ENCODE measurements at places on chromosomes 7 and 10.
A peak's percentile ranks its signal among the peaks of the same experiment; 100 is the strongest.

- no peak for DNase-seq
These were observed 75.6 kb downstream of the FOXL3 start for GRCh38 chr7:365593-365992.

DNA sequence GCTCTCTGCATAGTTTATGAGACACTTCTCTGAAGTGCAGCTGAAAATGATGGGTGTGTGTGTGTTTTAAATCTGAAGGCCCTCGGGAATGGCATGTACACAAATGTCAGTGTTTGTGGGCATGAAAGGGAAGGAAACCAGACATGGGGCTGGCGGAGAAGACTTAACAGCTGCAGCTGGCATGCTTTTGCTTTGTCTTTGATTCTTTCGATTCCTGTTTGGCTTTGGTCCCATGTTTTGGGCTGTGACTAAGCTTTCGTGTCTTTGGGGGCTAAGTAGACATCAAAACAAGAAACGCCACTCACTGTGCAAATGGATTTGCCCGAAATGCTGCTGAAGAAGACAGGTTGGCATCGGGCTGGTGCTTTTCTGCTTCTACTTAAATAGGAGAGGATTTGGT, 179.3 kb downstream of the PFKFB3 start:
- no peak for DNase-seq

DNA sequence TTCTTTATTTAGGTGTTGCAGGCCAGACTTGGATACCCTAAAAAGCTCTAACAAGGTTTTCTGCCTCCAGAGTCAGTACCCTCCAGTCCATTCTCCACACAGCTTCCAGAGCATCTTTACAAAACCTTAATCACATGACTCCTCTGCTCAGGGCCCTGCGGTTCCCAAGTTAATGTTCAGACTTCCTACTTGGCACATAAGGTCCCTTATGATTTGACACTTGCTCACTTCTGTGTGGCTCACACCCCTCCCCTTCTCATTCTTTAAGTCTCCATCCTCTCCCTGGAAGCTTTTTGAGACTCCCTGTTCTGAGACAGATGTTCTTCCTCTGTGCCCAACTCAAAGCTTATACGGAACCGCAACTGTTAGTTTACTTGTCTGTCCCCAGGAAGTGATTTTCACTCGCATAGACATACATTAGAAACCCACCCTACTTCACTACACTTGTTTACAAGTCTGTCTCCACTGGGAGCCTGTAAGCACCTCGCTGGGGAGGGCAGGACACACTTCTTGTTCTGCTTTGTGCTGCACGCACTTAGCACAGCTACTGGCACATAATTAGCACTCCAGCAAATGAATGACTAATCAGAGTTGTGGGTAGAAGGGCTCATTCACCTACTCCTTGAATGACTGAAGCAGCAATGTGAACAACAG, 154.3 kb upstream of the LAMB4 start:
- no peak for DNase-seq

- DNase-seq = no peak
These were observed 33.6 kb downstream of the DYNC1I1 start for GRCh38 chr7:95805909-95806308.

DNA sequence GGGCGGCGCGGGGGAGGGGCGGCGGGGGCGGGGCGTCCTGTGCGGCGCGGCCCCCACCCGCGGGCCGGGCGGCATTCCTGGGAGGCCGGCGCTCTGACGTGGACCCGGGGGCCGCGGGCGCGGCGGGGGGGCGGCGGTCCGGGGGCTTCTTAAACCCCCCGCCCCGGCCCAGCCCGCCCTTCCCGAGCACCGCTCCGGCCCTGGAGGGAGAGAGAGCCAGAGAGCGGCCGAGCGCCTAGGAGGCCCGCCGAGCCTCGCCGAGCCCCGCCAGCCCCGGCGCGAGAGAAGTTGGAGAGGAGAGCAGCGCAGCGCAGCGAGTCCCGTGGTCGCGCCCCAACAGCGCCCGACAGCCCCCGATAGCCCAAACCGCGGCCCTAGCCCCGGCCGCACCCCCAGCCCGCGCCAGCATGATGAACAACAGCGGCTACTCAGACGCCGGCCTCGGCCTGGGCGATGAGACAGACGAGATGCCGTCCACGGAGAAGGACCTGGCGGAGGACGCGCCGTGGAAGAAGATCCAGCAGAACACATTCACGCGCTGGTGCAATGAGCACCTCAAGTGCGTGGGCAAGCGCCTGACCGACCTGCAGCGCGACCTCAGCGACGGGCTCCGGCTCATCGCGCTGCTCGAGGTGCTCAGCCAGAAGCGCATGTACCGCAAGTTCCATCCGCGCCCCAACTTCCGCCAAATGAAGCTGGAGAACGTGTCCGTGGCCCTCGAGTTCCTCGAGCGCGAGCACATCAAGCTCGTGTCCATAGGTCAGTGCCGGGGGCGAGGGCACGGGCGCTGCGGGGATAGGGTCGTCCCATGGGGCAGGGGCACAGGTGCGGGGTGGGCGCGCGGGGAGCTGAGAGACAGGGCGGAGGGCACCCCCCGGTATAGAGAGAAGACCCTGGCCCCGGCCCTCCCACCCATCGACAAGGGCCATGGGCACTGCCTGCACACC, at the start of gene FLNC:
FLNC (plus strand) TSS at position 176 of the 947 bp plus-strand sequence; CDS start at position 408, 232 bp downstream.
- peak; percentile 65 for DNase-seq

DNA sequence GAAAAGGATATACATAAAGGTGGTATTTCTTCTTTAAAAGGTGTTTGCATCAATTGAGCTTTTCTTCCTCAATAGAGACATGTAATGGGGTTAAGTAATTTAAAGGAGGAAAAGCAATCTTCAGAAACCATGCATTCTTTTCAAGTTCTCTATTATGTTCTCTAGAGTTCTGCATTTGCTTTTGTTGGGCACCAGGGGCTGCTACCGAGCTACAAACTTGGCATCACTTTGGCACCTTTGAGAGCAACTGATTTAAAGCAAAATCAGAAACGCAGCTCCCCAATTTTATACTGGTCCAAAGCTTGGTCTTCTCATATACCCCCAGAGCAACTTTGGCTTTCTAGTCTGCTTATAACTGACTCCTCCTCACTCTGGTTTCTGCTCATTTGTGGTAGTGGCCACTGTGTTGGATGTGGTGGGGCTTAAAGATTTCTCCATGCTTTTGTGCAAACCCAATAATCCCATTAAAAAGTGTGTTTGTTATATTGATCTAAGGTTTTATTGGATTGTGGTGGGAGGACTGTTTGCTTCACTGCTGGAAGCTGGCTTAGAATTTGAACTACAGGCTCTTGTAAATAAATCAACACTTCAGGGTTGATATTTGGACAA, 712.1 kb downstream of the PHTF2 start:
- no peak for DNase-seq

DNA sequence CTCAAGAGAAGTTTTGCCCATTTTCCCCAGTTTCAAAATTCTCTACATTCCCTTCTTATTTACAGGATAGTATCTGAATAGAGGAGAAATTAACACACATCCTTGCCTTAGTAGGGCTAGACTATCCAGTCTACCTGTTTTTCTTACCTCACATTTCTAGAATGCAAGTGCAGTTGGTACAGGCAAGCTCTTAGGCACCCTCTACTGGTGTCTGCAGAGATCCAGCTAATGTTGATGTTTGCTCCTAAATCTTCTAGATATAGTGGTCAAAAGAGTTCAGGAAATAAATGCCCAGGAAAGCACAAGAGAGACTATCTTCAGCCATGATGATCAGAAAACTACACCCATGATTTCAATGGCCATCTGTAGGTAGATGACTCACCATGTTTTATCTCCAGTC, 205.3 kb downstream of the HTR7 start:
- no peak for DNase-seq

DNA sequence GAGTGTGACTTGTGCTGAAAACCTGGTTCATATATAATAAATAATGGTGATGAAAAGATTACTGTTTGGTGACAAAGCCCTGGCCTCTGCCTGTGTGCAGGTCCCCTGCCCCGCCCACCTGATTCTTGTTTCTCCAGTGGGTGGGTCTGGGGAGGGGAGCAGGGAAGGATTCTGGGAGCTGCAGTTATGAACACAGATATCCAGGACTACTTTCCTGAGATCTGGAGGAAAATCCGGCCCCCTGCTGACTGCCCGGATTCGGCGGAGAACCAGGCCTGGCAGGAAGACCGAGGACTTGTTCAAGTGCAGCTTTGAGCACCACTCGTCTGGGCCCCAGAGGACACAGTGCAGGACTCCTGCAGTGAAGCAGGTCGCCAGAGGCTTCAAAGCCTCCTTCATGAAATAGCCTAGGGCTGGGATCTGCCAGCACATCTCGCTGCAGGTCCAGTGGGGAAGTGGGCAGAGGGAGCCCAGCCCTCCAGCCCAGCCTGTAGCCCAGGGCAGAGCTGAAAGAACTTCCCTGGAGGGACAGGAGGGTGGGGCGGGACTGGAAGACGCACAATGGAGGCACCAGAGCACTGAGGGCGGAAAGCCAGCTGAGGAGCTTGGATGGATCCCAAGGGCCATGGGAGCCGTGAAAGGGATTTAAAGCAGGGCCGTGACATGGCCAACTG, 7.0 kb downstream of the ATP6V0E2 start:
- DNase-seq = no peak

GRCh38 chr7:46207931-46208634, 287.0 kb upstream of the IGFBP3 start:
- no peak for DNase-seq

GRCh38 chr7:92402920-92403759, 44.1 kb upstream of the GATAD1 start:
- no peak for DNase-seq

DNA sequence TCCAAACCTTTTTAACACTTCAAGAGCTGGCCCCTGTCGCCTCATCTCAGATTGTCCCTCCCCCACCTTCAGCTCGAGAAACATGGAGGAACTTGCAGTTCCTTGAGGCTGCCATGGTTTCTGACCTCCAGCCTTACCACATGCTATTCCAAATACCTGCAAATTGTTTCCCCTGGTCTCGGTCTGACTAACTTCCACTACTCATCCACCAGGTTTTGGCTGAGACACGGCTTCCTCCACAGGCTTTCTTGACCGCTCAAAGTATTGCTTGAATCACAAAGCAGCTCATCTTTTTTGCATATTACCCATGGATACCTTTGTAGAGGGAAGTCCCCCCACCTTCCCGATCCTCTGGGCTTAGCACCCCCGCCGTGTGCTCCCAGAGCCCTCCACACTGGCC, 5.2 kb upstream of the SAMD8 start:
- no peak for DNase-seq

DNA sequence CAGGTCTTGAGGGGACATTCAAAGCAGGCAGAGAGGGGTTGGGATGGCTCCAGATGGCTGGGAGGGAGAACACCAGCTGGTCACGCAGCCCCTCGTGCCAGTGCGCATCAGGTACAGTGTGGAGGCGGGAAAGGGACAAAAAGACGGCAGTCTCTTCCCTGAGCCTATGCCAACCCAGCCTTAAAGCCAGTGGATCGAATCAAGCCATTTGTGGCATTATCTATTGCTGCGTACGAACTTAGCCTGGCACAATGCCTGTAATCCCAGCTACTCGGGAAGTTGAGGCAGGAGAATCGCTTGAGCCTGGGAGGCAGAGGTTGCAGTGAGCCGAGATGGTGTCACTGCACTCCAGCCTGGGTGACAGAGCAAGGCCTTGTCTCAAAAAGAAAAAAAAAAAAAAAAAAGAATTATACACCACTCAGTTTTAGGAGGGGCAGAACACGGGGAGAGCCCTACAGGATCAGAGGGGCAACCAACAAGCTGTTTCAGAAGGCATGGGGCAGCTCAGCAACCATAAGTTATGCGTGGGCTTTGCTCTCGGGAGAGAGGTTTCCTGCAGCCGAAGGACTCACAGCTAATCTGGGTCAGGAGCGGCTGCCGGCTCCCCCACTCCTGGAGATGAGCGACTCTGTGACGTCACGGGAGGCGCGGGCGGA, 356 bp upstream of the NDUFB2 start:
- peak; percentile 96 for DNase-seq

DNA sequence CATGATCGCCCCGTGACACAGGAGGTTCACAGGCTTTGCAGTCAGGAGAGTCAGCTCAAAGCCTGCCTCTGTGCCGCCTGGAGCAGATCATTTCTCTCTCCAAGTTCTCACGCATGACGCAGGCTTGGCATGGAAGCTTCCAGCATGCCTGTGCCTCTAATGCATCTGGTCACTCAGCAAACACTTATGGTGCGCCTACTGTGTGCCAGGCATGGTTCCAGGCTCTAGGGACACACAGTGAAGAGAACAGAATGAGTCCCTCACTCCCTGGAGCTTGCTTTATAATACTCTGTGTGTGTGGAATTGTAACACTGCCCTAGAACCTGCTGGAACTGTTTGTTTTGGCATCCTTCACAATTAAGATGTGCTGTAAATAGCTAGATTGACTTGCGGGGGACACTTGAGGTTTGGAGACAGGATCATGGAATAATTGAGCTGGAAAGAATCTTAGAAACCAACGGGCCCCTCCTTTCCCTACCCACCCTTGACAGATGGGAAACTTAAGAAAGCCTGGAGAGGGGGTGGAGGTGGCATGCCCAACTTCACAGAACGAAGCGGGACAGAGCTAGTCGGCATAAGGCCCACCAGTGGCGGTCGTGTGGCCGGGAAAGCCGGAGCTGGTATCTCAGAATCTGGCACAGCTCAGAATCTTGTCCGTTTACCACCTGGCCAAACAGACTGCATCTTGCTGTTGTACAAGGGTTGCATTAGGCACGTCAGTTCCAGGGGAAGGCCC, 4.6 kb upstream of the MYH16 start:
- peak; percentile 80 for DNase-seq

Data from tibial artery (tissue), 4 donors.